Putamen (tissue), 1 donor: ENCODE measurements at places on chromosomes 6 and 20.

- DNase-seq, result no peak
Observed at GRCh38 chr20:7237251-7237650, 469.8 kb downstream of the BMP2 start.

- DNase-seq, result no peak
Observed at GRCh38 chr6:4599924-4600323, 176.3 kb upstream of the CDYL start.

GRCh38 chr6:28985462-28986164 is 19.5 kb downstream of the ZNF311 start:
- peak; percentile 88 for DNase-seq

DNA sequence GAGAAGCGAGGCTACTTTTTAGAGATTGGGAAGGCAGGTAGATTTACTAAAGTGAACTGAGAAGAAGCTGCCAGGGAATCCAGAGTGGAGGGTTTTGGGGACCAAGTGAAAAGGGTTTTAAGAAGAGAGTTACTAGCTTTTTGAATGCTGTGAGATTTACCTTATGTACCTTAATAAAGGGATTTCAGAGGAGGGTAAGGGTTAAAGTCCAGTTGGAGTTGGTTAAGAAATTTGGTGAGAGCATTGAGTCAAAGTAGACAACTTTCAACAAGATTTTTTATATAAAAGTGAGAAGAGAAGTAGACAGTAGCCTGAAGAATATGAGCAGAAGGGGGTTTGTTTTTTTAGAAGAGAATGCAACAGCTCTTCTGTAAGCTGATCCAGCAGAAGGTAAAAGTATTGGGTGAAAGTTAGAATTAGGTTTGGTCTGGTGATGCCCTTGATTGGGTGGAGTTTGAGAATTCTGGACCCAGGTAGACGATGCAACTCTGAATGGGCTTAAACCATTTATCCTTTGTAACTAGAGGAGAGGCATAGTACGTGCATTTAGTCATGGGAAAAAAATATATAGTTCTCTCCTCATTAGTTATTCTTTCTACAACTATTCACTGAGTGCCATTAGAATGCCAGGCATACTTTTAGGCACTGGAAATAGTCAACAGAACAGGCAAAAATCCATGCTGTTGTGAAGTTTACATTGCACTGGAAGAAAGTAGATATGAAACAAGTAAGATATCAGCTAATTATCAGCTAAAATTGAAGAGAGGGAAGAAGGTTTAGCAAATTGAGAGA is 44.8 kb downstream of the ATRN start:
- no peak for DNase-seq

DNA sequence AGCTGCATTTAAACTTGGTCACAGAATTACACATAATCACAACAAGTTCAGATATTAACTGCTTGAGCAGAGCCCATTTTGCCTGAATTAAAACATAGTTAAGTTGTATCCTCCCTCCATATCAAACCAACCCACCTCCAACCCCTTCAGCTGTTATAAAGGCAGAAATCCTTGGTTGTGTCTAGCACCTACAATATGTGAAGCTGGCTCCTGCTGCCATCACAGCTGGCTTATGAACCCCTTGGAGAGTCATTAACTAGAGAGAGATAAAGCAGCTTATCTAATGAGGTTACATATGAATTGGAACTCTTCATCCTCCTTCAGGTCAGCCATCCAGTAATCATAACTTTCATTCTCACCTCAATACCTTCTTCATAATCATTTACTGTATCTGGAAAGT is 101.8 kb downstream of the EPHA7 start:
- DNase-seq, result no peak

DNA sequence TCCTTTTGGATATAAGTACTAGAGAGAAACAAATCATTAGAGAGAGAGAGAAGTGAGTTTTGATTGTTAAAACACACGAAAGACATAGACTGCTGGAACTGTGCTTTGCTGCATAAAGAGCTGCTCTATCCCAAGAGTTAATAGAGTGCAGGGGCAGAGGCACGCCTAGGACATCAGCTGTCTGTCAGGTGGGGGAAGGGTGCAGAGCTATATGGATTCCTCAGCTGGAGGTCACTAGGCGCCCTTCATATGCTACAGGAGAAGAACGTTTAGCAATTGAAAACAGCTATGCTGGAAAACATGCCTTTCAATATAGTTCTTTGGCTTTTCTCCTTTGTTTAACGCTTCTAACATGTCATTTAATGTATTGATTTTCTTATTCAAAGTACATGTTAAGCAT is 169.0 kb upstream of the MCHR2 start:
- DNase-seq, result no peak
